ENCODE measurements at places on chromosomes 4 and X.
A peak's percentile ranks its signal among the peaks of the same experiment; 100 is the strongest.

DNA sequence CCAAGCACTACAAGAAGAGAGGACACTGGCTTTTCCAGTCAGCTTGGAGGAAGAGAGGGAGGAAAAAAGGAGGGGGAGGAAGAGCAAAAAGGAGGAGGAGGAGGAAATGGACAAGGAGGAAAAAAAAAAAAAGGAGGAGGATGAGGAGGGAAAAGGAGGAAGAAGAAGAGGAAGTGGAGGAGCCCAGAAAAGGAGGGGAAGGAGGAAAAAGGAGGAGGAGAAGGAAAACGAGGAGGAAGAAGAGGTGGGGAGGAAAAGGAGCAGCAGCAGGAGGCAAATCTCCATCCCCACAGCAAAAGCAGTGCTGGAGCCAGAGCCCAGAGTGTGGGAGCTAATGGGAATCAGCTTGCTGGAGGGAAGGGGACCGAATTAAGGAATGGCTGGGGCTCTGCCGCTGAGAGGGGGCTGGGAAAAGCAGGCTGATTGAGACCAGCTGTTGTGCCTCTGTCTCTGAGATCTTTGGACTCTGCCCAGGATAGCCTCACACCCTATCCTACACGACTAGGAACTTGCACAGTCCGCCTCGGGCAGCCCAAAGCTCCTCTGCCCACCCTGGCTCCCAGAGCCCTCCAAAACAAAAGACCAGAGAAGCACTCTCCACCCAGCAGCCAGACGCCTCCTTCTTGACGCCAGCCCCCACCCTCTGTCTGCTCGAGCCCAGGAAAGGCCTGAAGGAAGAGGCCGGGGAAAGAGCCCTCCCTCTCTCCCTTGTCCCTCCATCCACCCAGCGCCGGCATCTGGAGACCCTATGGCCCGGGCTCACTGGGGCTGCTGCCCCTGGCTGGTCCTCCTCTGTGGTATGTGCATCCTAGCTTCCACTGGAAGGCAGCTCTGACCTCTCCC lies at the start of gene XPNPEP2:
XPNPEP2 (plus strand) TSS at position 514 of the 843 bp plus-strand sequence; CDS start at position 749, 235 bp downstream.
- no peak for DNase-seq

DNA sequence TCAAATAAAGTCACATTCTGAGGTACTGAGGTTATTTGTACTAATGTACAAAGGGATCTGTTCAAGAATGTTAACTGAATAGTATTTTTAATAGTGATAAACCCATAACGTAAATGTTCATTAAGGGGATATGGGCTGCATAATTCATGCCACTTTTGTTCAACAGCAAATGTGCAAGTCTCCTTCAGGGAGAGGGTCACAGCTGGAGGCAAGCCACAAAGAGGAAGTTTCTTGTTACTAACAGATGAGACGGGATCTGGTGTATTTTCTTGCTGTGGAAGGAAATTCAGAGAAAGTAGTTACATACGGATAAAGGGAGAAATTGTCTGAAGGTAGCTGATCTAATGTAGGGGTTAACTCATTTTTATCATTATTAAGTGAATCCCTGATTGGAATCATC lies 10.0 kb downstream of the ZFP42 start:
- DNase-seq: peak; percentile 13

DNA sequence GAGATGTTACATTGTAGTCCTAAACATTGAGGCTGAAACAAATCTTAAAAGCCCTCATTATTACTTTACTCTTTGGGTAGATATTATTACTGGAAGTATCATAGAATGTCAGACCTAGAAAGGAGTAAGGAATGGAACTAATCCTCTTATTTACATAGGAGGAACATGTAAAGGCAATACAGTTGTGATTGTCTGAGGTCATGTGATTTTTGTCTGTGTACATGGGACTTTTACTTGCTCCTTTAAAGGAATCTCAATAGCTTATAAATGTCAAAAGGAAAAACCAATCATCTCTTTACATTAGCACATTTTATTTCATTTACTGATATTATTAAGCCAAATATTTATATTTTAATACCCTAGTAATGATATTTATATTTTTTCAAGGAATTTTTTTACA lies 568.2 kb downstream of the CCSER1 start:
- DNase-seq: no peak

GRCh38 chrX:133307637-133308498 lies 89.7 kb upstream of the TFDP3 start:
- no peak for DNase-seq

DNA sequence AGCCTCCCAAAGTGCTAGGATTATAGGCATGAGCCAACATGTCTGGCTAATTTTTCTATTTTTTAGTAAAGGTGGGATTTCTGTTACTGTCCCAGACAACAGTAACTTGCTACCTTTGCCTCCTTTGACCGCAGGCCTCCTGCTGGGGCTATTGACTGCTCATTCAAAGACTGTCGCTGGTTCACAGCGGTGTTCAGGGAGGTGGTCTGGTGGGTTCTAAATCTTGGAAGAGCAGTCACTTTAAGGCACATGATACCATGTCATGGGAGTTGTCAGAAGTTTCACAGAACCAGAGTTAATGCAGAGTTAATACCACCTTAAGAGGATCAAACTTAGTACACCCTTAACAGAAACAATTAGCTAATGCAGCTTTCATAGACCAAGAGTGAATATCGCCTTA lies 3.8 kb downstream of the ASMT start:
- DNase-seq: no peak

DNA sequence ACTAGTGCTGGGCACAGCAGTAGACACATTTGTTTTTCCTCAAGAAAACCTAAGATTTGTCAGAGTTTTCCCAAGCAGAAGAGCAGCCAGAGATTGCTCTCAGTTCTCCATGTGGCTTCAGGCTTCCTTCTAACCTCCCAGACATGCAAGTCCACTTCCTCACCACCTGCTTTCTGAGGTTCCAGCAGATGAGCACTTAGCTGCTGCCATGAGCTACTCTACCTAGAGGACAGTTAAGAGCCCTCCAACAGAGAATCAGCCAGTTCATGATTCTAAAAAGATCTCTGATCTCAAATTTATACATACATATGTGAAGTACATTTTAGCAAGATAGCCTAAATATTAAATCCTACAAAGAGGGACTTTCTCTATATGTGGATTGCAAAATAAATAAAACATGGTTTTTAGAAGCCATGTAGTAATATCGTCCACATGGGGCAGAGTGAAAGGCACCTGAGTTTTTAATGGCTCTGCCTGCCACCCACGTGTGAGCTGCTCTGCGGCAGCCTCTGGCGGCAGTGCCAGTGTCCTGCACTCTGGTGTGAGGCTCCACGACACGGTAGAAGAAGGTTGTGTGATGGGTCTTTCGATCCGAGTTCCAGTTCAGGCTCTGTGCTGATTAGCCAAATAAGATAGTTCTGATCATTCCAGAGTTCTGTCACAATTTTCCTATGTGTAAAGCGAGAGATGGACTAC lies 10.3 kb downstream of the CYP4V2 start:
- no peak for DNase-seq

GRCh38 chr4:12144051-12144450 lies 715.4 kb upstream of the HS3ST1 start:
- DNase-seq: no peak

- DNase-seq: no peak
Observed at GRCh38 chr4:100428051-100428450, 89.8 kb downstream of the EMCN start.

- no peak for DNase-seq
Observed at GRCh38 chr4:14008494-14008893, 381.0 kb upstream of the BOD1L1 start.

DNA sequence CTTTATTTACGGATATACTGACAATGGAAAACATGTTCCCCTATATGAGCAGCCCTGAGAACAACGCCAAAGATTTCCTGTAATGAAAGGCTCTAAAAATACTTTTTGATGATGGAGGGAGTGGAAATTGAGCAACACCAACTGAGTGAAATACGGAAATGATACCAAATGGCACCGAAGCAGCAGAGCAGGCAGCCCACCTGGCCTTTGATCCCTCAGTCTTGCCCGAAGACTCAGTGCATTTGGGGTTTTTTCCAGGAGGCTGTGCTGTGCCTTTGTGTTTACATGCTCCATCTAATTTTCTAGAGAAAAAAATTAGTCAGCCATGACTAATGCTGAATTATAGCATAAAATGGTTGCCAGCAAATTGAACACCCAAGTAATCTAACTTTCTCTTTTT lies 169.9 kb upstream of the RBPJ start:
- no peak for DNase-seq

DNA sequence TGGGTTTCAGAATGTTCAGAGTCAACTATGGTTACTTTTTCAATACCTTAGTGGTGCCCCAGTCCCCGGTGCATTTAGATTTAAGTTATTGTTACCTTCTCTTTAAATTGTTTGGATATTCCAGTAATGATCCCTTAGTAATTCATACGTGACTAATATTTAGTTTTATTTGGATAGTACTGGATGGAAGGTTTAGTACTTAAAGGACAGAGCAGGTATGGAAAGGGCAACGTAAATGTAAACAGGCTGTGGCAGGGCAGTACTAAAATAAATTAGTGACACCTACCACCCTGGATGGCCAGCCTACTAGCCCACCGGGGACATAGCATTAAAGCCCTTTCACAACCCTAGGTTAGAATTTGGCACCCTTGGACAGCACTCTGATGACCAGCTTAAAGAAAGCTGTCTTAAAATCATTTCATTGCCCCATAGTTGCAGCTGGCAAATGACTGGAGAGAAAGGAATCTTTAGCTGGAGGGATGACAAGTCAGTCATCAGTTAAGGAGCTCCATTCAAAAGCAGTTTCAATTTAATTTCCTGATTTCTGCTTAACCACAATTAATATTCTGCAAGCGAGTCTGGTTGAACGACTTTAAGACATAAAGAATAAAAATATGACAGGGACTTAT lies 16.4 kb downstream of the PLP1 start:
- DNase-seq: no peak

DNA sequence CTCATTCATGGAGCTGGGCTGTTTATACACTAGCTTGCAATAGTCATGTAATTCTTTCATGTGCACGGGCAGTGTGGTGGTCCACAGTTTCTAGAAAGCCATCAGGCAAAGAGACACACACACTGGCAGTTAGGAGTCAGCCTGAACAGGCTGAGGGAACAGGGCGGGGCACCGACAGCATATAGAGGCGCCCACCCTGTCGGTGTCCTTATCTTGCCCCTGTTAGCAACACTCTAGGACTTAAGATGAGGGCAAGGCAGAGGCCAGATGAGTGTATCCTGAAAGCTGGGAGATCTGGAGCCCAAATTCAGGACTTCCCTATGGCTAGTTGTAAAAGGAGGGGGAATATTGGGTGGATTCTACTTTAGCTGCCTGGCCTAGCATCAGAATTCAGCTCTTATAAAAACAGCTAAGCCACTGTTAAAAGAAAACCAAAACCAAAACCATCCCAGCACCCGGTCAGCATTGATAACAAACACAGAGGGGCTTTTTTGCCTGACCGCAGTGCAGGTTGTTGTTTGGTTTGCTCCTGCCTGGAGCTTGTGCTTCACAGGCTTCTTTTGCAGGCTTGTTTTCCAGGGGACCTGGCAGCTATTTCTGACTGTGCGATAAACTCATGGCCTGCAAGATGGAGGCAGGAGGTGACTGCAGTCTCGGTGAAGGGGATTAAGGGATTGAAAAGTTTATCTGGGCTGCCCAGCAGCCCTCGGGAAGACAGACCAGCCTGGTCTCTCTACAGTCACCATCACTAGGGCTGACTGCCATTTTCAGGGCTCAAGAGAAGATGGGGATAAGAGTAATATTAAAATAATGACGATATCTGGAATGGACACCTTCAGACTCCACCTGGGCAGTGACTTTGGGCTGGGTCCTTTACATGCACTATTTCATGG lies 638.9 kb downstream of the MID1IP1 start:
- no peak for DNase-seq

DNA sequence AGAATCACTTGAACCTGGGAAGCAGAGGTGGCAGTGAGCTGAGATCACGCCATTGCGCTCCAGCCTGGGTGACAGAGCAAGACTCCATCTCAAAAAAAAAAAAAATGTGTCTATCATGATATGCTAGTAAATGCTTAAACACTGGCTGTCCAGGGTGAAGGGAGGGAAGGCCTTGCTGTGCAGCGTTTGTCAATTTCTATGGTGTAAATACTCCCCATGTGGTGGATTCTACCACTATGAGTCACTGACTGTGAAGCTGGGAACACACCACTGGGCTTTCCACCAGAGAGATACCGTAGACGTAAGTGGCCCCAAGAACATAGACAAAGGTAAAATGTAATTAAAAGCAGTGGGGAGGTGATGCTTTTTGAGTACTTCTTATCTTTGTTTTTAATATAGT lies 51.3 kb upstream of the LEF1 start:
- DNase-seq: no peak

GRCh38 chr4:103451341-103451740 lies 253.2 kb upstream of the CENPE start:
- DNase-seq: no peak

- no peak for DNase-seq
Observed at GRCh38 chr4:138014590-138015288, 227.4 kb downstream of the SLC7A11 start.

- no peak for DNase-seq
Observed at GRCh38 chr4:2354760-2355159, 63.7 kb downstream of the ZFYVE28 start.

GRCh38 chr4:77204621-77205020 lies 47.6 kb downstream of the CCNG2 start:
- DNase-seq: no peak

GRCh38 chr4:61575796-61576195 lies 375.7 kb downstream of the ADGRL3 start:
- DNase-seq: no peak

GRCh38 chr4:152990471-152991131 lies 54.5 kb downstream of the FHDC1 start:
- no peak for DNase-seq

GRCh38 chrX:88903989-88904718 lies 157.1 kb downstream of the CPXCR1 start:
- no peak for DNase-seq

DNA sequence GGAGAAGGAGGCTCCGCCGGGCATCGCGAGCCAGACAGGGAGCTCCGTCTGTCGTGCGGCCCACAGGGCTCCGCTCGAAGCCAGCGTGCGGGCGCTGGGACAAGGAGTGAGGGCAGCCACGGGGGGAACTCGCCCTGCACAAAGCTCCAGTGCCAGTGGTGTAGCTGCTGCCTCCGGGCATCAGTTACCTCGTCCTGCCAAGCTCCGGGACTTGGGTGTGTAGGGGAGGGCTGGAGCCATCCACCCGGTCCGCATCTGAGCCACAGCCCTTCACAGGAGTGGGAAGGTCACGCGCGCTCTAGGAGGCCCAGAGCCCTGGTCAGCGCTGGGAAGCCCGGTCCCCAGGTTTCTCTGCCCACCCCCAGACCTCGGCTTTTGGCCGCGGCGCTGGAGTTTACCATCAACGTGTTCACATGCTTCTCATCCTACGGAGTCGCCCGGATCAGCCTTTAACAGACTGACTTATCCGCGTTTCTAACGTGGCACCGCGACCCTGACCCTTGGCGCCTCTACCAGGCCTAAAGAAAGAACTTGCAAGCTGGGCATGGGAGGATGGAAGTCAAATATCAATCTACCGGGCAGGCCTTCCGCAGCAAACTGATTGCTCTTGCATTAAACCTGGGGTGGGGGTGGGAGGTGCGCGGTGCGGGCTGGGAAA lies 8.4 kb upstream of the PRDM8 start:
- no peak for DNase-seq

- DNase-seq: no peak
Observed at GRCh38 chr4:121156822-121157769, 7.0 kb downstream of the TNIP3 start.

Measured in smooth muscle cell of the brain vasculature (primary cell).